ENCODE measurements at places on chromosomes 16 and 17.

GRCh38 chr16:30541502-30542329 lies 7.1 kb upstream of the ZNF747 start:
- DNase-seq = no peak

DNA sequence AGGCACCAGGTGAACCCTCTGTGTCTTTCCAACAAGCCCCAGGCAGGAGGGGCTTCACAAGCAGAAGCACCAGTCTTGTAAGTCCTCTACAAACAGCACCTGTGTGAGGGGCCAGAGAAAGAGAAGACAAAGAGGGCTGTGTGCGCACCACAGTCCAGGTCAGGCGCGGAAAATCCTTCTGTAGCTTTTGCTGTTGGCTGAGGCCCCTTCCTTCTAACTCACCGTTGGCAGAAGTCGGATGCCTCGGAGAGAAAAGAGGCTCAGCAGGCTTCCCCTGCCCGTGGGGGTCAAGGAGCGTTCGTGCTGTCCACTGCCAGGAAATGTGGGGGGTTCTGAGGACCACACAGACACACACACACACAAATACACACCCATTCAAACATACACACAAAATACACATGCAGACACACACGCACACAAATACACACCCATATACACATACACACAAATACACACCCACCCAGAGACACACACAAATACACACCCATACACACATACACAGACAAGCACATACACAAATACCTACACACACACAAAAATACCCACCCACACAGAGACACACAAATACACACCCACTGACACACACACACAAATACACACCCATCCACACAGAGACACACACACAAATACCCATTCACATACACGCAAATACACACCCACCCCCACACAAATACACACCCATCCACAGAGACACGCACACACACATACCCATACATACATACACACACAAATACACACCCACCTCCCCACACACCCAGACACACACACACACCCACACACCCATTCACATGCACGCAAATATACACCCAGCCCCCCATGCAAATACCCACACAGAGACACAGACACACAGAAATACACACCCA lies 6.8 kb downstream of the ZG16B start:
- no peak for DNase-seq

DNA sequence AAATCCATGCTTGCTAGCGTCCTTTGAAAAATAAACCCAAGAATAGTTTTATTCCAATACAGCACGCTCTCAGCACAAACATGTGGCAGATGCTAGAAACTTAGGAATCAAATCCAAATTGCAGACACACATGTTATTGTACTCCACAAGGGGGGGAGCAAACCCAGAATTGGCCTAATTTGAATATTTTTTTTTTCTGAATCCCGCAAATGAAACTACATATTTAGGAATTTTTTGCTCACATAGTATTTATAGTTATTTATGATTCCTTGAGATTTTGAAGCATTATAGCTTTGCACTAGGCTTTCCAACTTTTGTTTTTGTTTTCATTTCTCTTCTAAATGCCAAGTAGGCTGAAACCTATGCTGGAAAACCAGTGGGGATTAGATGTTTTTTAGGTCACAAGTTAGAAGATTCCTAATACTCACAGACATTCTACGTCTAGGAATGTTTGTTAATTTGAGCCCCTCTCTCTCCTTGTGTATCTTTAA lies 59.3 kb upstream of the CDH11 start:
- DNase-seq = no peak

DNA sequence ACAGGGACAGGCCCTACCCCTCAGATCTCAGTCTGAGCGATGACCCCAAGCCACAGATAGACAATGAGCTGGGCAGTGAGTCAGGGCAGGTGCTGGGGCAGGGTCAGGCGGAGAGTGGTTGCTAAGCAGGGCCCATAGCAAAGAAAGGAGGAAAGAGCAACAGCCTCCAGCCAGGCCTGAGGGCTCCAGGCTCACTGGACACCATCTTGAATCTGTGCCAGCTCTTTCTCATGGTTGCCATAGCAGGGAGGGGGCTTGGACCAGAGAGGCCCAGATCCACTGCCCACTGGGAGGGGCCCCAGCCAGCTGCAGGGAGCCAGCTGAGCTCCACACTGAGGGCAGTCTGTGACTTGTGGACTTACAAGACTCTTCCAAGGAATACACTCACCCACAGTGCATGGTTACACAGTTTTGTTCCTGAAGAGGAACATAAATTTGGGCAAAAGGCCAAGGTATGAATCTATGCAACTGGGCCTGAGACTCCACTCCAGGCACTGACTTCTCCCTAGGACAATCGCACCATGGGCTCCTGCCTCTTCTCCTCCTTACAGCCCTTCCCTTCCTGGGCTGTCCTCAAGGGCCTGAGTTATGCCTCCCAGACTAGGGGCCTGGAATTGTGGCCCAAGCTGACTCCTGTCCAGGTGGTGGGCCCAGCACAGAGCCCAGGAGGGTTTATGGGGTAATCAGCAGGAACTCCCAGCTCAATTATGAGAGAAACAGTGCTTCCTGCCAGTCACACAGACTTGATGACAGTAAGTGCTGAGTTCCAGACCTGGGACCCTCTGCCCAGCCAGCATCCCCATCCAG lies 59.9 kb downstream of the BEAN1 start:
- no peak for DNase-seq

- DNase-seq = no peak
Measured at GRCh38 chr16:55908641-55909040, 33.5 kb upstream of the CES5A start.
